ENCODE measurements at places on chromosomes 2 and 18.

GRCh38 chr18:48958951-48959350, 8.2 kb upstream of the SMAD7 start:
- DNase-seq, result no peak

- DNase-seq, result no peak
Observed at GRCh38 chr18:50075772-50076171, 119.2 kb downstream of the MYO5B start.

DNA sequence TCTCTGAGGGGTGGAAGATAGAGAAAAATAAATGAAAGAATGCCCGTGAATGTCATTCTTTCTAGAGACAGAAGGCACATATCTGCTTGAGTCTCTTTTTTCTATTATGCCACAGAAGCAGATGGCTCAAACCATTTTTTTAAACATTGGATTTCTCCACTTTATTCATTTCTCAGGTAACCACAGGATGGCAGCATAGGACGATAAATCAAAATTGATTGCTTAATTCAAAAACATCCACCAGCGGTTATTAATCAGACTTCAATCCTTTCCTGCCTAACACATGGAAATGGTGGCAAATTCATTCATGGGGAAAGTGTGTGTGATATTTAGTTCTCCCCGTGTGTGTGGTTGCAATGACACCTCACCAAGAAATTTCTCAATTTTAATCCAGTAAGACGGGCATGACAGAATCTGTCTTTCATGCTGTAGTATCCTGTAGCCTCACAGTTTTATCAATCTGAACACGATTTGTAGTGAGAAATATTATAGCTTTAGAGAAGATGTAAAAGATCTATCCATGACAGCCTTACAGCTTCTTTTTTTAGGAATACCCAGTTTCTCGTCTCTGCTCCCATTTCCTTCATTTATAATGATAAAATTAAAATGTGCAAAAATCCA, 72.2 kb downstream of the DSC3 start:
- DNase-seq, result no peak

DNA sequence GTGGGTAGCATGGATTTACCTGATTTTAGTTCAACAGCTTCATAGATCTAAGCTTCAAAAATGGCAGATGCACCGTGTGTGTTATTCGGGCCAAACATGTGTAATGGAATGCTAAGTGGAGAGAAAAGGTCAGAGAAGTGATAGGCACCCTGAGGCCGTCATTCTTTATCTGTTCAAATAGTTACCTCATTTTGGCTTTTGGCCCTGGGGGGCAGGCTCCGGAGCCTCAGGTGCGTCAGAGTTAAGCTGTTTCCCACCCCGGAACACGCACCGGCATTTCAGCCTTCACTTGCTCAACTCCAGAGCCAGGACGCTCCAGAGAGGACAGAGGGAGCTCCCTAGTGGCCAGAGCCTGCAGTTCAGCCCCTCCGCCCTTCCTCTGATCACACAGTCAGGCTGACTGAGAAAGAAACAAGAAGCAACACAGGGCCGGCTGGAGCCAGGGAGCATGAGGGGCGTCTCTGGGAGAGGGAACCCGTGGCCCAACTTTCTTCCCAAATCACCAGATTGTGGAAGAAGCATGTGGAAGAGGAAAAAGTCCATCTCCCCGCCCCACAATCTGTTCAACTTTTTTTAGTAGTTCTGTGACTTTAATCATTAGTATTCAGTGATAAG, 135.2 kb upstream of the EPC2 start:
- DNase-seq, result peak; percentile 56

- DNase-seq, result no peak
Observed at GRCh38 chr2:207482630-207483029, 47.1 kb upstream of the CREB1 start.

DNA sequence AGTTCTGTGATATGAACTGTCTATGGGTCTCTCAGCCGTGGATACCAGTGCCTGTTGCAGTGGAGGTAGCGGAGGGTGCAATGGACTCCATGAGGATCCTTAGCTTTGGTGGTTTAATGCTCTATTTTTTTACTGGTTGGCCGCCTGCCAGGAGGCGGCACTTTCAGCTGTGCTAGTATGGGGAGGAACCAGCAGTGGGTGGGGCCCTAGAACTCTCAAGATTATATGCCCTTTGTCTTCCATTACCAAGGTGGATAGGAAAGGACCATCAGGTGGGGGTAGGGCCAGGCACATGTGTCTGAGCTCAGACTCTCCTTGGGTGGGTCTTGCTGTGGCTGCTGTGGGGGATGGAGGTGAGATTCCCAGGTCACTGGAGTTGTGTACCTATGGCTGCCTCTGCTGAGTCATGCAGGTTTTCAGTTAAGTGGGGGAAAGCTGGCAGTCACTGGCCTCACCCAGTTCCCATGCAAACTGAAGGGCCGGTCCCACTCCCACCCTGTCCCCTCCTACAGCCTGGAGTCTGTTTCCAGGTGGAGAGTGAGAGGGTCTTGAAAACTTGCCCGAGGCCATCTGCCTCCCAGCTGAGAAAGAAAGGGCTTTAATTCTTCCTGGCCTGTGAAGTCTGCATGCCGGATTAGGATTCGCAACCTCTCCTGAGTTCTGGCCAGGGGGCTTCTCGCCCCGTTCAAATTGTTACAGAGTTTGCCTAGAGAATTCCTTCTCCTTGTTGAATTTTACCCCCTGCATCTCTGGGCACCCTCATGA, 14.5 kb downstream of the KCNS3 start:
- no peak for DNase-seq

Data from GM12891 (cell line).